ENCODE measurements at places on chromosomes 16 and 17. TPM values are rescaled to one million over a fixed set of nuclear protein-coding genes. Genes with fewer than 3 reads are reported as not detected.
A peak's percentile ranks its signal among the peaks of the same experiment; 100 is the strongest.

GRCh38 chr16:49492896-49493626, 119.5 kb downstream of the C16orf78 start:
- H3K27ac ChIP-seq = peak overlapping the region; percentile 24
- H3K27me3 ChIP-seq = peaks cover 24% of the 10 kb centered on the region

- peaks cover 4% of the 10 kb centered on the region for H3K36me3 ChIP-seq
- peaks cover 11% of the 10 kb centered on the region for H3K4me1 ChIP-seq
- H3K27ac ChIP-seq = no peak overlapping the region
- DNase-seq = no peak
- H3K27me3 ChIP-seq = peaks cover 8% of the 10 kb centered on the region
Measured at GRCh38 chr17:49866882-49867413, 19.1 kb upstream of the TAC4 start.

DNA sequence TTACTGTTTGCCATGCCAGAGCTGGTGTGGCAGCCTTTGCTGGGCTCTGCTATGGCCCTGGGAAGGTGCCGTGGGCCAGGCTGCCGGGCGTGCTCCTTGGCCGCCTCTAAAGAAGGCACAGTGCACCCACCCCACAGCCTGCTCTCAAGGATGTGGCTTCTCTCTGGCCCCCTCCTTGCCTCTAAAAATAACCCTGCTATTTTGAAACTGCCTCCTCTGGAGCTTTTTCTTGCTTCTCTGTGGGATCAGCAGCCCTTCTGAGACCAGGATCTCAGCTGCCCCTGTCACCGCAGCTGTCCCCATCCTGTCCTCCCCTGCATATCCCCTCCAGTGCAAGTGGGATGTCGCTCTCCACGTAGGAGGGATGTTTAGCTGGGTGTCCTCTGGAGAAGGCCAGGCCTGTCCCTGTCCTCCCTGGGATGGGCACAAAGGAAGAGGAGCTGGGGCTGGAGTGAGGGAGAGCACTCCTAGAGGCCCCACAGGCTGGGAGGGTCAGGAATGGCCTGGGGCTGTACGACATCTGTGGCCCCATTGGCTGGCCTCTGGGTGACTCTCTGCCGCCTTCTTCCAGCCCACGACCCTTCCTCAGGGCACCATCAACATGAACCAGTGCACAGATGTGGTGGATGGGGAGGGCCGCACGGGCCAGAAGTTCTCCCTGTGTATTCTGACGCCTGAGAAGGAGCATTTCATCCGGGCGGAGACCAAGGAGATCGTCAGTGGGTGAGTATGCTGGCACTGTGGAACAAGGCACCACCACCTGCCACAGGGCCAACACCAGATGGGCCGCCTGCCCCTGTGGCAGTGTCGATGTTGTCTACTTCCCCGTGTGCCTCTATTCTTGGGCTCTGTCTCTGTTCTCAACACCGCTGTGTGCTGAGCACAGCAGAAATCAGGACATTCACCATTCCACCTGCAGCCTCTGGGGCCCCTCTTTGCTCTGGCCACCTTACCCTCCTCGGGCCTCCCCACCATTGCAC, 79.7 kb downstream of the PLD6 start:
- DNase-seq = no peak
- peaks cover 80% of the 10 kb centered on the region for H3K4me1 ChIP-seq
- H3K27ac ChIP-seq = peak overlapping the region; percentile 94
- peaks cover 26% of the 10 kb centered on the region for H3K27me3 ChIP-seq
- peak overlapping the region; percentile 82 for H3K4me3 ChIP-seq
- peaks cover 5% of the 10 kb centered on the region for H3K36me3 ChIP-seq

DNA sequence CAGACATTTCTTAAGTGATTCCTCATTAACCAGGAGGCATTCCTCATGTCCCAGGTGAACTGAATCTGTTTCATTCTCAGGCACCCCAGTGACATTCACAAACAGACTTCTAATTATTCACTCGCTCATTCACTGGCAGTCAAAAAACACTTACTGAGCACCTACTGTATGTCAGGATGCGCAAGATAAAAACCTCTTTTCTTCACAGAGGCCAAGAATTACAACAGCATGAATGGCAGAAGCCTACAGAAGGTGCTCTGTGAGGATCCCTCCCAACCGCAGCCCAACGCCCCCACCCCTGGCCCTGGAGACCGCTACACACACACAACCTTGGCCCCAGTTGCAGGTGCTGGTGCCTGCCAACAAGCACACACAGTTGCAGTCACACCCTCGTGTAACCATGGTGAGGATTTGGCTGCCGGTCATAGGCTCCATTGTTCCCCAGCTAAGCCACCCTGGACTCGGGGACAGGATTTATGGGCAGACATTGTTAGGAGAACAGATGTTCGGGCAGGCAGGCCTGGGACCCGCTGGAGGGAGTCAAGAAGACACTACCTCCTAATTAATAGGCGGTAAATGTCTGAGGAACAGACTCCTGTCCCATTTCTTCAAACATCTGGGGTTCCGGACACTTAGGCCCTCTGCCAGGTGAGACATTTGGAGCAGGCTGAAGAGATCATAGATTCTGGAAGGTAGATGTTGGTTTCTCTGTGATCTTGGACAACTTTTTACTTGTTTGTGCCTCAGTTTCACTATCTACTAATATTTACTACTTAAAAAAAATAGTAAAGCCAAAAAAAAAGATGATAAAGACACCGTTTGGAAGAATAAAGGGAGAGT, 43.2 kb downstream of the CUEDC1 start:
- no peak overlapping the region for H3K27ac ChIP-seq
- no peaks in the 10 kb centered on the region for H3K36me3 ChIP-seq
- H3K4me3 ChIP-seq = no peak overlapping the region
- H3K4me1 ChIP-seq = peaks cover 44% of the 10 kb centered on the region

GRCh38 chr17:55601874-55602364, 90.7 kb upstream of the SMIM36 start:
- no peaks in the 10 kb centered on the region for H3K4me1 ChIP-seq
- H3K27me3 ChIP-seq = no peaks in the 10 kb centered on the region
- H3K27ac ChIP-seq = no peak overlapping the region
- DNase-seq = no peak

GRCh38 chr17:40699371-40699770, 4.2 kb downstream of the KRT24 start:
- no peak overlapping the region for H3K4me3 ChIP-seq
- H3K27ac ChIP-seq = no peak overlapping the region
- no peaks in the 10 kb centered on the region for H3K36me3 ChIP-seq
- peaks cover 5% of the 10 kb centered on the region for H3K4me1 ChIP-seq

GRCh38 chr17:80287806-80288567, 27.3 kb downstream of the RNF213 start:
- peaks cover 4% of the 10 kb centered on the region for H3K4me1 ChIP-seq
- H3K4me3 ChIP-seq = no peak overlapping the region
- H3K27ac ChIP-seq = no peak overlapping the region
- peaks cover 6% of the 10 kb centered on the region for H3K36me3 ChIP-seq
- H3K27me3 ChIP-seq = peaks cover 2% of the 10 kb centered on the region
- DNase-seq = no peak

- peaks cover 7% of the 10 kb centered on the region for H3K4me1 ChIP-seq
- DNase-seq = no peak
- H3K36me3 ChIP-seq = no peaks in the 10 kb centered on the region
- peaks cover 8% of the 10 kb centered on the region for H3K27me3 ChIP-seq
- no peak overlapping the region for H3K27ac ChIP-seq
- H3K4me3 ChIP-seq = no peak overlapping the region
Measured at GRCh38 chr16:25699069-25699468, 7.3 kb downstream of the HS3ST4 start.

GRCh38 chr16:58124601-58124915, 4.6 kb downstream of the CFAP20 start:
- peaks cover 58% of the 10 kb centered on the region for H3K4me1 ChIP-seq
- peak overlapping the region; percentile 52 for H3K27ac ChIP-seq
- H3K4me3 ChIP-seq = peak overlapping the region; percentile 50

- peak overlapping the region; percentile 56 for H3K27ac ChIP-seq
- H3K27me3 ChIP-seq = peaks cover 2% of the 10 kb centered on the region
- DNase-seq = peak; percentile 81
- H3K36me3 ChIP-seq = peaks cover 13% of the 10 kb centered on the region
Measured at GRCh38 chr17:17663160-17664063, 17.8 kb upstream of the RAI1 start.

GRCh38 chr17:62923258-62924150, 42.5 kb upstream of the TANC2 start:
- no peak for DNase-seq
- no peak overlapping the region for H3K27ac ChIP-seq
- no peak overlapping the region for H3K4me3 ChIP-seq
- H3K36me3 ChIP-seq = no peaks in the 10 kb centered on the region
- H3K4me1 ChIP-seq = no peaks in the 10 kb centered on the region

DNA sequence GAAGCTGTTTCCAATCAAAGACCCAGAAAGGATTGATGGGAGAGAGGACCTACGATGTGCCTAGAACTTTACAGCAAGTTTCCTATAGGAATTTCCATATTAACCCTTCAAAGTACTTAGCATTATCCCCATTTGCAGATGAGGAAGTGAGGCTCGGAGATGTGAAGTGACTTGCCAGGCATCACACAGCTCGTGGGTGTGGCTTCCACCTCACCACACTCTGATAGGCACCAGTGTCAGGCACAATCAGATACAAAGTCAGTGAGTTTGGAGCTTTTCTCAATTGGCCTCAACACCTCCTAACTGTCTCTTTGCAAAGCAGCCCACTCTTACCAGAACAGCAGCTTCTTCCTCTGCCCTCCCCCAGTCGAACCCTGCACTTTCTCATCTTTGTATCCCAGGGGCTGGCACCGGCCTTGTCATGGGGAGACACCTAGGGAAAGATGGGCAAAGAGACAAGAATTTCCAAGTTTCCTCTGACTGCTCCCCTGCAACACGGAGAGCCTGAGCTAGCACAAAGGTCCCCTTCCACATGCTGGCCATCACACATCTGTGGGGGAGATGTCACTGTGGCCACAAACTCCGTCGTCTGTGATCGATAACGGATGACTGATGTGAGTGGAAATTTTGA, 37.4 kb upstream of the CCL1 start:
- peaks cover 4% of the 10 kb centered on the region for H3K27me3 ChIP-seq
- H3K4me3 ChIP-seq = no peak overlapping the region

DNA sequence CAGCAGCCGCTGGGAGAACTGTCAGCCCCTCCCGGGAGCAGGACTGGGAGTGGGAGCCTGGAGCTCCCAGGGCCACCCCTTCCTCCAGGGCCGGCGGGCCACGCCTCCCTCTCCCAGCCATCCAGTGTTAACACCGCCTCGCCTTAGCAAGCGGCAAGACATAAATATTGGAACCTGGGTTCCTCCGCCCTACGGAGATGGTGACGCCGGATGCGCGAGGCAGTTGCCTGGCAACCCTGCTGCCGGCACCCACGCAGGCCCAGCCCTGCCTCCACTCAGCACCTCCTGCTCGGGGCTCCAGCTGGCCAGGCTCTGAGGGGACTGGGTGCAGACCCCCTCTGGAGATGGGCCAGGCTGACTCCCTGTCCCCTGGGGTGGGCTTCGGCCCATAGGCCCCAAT, 27.4 kb upstream of the CACNA1H start:
- no peaks in the 10 kb centered on the region for H3K4me1 ChIP-seq
- H3K27me3 ChIP-seq = no peaks in the 10 kb centered on the region

GRCh38 chr17:57879437-57880085, 29.7 kb upstream of the MRPS23 start:
- DNase-seq = no peak
- peak overlapping the region; percentile 3 for H3K27ac ChIP-seq
- no peak overlapping the region for H3K4me3 ChIP-seq
- H3K36me3 ChIP-seq = peaks cover 12% of the 10 kb centered on the region
- peaks cover 6% of the 10 kb centered on the region for H3K27me3 ChIP-seq

DNA sequence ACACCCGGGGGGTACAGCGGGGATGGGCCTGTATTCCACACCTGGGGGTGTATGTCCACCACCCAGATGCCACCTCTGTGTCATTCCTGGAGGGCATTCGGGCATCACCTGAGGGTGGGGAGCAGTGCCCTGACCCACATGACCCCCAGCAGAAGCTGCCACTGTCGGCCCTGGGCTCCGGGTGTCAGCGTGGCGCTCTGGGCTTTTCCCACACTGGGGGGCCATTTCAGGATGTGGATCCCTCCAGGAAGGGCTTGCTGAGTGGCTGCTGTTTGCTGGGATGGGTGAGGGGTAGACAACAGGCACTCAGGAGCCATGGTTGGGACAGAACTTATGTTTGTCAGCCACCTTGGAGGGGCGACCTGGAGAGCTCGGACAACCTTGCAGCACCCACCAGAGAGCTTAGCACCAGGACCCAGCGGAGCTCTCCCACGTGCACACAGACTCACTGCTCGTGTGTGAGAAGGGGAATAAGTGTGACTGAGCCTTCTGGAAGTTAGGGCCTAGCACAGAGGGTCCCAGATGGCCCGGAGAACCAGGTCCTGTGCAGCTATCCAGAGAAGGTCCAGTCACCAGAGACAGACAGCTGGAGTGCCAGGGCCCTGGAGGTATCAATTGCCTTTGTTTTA, 102.7 kb downstream of the METRNL start:
- DNase-seq = no peak
- H3K4me3 ChIP-seq = no peak overlapping the region
- peaks cover 39% of the 10 kb centered on the region for H3K4me1 ChIP-seq
- no peaks in the 10 kb centered on the region for H3K36me3 ChIP-seq

GRCh38 chr17:15350777-15351477, 9.5 kb upstream of the TEKT3 start:
- no peaks in the 10 kb centered on the region for H3K4me1 ChIP-seq
- no peak overlapping the region for H3K27ac ChIP-seq
- DNase-seq = no peak
- H3K4me3 ChIP-seq = no peak overlapping the region
- no peaks in the 10 kb centered on the region for H3K27me3 ChIP-seq

Gene SLC52A1
- total RNA-seq = not detected

Gene KRTAP2-2
- not detected for total RNA-seq

Gene SLC7A6OS
- total RNA-seq = 25.2 TPM

Gene STH
- total RNA-seq = 4.1 TPM

All from glutamatergic neuron (in vitro differentiated cells).